Non-pigmented ciliary epithelial cell (primary cell): ENCODE measurements at places on chromosomes 5 and 9.

DNA sequence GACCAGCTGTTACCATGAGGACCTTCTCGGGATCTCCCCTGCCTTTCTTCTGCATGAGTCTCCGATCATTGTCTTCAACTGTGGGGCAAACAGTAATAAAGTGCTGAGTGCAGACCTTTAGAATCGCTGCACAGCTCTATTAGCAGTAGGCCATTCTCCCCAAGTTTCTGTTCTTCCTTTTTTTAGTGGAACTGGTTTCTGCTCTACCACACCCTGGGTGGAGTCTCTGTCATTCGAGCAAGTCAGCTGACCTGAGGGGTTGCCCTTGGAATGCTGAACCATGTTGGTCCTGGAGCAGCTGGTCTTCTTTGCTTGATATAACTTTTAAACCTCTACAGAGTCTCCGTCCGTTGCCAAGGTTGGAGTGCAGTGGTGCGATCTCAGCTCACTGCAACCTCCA, 33.4 kb upstream of the GNPDA1 start:
- no peak for DNase-seq

GRCh38 chr5:1336106-1336561, 8.8 kb downstream of the CLPTM1L start:
- DNase-seq = no peak

DNA sequence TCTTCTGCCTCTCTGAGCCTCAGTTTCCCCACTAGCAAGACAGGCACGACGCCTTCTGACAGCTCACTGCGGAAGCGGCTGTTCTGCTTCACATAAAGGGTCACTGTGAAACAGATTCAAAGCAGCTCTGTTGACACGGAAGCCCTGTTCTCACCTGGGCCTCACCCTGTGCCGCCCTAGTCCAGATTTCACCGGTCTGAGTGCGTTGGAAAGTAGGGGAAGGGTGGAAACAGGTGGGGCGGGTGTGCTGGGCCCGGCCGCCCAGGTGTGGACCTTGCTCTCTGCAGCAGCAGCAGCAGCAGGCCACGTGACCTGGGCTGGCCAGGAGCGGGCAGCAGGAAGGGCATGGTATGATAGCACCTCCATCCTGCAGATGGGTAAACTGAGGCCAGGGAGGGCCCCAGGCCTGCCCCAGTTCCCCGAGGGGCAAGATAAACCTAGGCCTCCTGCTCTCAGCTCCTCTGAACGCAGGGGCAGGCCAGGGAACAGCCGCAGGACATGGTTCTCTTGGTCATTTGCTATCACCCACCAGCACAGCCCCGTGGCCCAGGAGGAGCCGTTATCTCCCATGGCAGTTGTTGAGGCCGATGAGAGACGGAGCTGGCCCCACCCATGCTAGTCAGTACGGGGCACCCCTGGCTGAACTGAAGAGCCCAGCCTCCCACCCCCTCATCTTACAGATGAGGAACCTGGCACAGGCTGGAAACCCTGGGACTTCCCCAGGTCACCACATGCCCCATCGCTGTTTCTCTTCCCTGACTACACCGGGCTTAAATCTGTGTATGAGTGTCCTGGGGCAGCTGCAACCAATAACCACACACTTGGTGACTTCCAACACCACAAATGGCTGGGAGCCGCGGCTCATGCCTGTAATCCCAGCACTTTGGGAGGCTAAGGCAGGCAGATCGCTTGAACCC, 12.1 kb downstream of the PTGES2 start:
- DNase-seq = no peak

- DNase-seq = no peak
Observed at GRCh38 chr9:105144841-105145240, 99.6 kb upstream of the SLC44A1 start.
